ENCODE measurements at places on chromosomes 2 and 18.

DNA sequence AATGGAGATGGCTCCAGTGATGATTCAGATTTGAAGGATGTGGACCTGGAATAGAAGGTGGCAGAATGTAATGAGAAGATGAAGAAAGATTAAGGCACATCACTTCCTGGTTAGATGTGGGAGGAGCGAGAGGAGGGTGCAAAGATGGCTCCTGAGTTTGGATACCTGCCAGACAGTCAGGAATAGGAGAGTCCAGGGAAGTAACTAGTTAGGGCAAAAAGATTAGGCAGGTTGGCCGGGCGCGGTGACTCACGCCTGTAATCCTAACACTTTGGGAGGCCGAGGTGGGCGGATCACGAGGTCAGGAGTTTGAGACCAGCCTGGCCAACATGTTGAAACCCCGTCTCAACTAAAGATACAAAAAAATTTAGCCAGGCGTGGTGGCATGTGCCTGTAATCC is 5.6 kb downstream of the C2orf74 start:
- no peak for DNase-seq

GRCh38 chr18:79781331-79781941 is 16.3 kb upstream of the KCNG2 start:
- no peak for DNase-seq

- no peak for DNase-seq
These were observed 8.1 kb downstream of the GMCL1 start for GRCh38 chr2:69837533-69837932.

- no peak for DNase-seq
These were observed 19.8 kb downstream of the USP40 start for GRCh38 chr2:233546774-233547173.

GRCh38 chr2:120858361-120859106 is 122.9 kb downstream of the GLI2 start:
- DNase-seq = no peak

DNA sequence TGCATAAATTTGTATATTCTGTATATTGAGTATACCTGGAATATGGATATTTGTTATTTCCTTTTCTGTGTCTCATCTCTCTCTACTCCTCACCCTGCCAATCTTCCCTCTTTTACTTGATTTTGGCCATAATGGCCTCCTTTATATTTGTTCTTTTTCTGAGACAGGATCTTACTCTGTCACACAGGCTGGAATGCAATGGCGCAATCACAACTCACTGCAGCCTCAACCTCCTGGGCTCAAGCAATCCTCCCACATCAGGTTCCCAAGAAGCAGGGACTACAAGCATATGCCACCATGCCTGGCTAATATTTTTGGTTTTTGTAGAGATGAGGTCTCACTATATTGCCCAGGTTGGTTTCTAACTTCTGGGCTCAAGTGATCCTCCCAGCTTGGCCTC is 30.5 kb downstream of the PREPL start:
- no peak for DNase-seq

DNA sequence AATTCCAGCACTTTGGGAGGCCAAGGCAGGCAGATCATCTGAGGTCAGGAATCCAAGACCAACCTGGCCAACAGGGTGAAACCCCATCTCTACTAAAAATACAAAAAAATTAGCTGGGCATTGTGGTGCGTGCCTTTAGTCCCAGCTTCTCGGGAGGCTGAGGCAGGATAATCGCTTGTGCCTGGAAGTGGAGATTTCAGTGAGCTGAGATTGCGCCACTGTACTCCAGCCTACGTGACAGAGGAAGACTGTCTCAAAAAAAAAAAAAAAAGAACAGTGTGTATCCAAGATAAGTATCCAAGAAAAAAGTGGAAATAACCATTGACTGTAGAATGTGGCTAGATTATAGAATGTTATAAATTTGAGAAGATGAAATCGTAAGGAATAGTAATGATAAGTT is 142.1 kb downstream of the FAM124B start:
- DNase-seq = no peak

DNA sequence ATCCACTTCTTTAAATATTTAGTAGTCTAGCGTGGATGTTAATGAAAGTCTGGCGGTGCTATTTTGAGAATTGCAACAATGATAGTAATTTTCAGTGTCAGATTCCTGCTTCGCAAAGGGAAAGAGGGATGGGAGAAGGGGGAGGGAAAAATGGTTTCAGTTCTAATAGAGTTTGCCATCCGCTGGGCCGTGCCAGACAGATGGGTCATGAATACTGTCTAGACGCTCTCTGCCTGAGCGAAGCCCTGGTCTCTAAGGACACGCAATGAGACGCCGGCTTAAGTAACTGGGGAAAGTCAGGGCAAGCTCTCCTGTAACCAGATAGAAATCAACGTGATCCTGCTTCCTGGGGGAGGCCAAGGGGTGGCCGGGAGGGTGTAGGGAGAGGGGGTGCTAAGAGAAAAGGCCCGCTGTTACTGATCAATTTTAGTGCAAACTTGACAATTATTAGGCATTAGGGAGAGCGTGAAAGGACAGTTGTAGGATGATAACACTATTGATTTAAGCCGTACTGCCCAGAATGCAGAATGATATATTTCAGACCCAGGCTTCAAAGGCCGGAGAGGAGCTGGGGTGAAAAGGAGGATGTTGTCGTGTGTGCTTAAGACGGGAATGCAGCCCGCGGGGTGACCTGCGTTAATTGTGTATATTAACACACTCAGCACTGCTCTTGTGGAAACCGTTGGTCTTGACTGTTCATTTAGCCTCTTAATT is 229.2 kb downstream of the LDLRAD4 start:
- DNase-seq = no peak

- DNase-seq = peak; percentile 33
These were observed 459 bp upstream of the EFR3B start for GRCh38 chr2:25041307-25041927.

DNA sequence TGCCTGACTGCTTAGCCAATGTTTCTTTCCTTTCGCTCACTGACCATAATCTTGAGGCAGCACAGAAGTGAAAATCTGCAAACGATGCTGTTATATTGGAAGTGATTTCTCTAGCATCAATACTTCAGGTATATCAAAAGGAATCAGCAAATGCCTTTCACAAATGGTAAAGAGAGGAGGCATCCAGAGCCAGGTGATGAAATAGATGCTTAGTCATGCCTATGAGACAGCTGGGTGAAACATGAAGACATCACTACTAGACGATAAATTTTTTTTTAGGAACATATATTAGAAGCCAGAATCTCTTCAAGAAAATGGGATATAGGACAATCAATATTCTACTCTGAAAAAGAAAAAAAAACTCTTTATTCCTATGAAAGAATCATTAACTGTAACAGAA is 249.2 kb upstream of the SLC39A10 start:
- DNase-seq = no peak

DNA sequence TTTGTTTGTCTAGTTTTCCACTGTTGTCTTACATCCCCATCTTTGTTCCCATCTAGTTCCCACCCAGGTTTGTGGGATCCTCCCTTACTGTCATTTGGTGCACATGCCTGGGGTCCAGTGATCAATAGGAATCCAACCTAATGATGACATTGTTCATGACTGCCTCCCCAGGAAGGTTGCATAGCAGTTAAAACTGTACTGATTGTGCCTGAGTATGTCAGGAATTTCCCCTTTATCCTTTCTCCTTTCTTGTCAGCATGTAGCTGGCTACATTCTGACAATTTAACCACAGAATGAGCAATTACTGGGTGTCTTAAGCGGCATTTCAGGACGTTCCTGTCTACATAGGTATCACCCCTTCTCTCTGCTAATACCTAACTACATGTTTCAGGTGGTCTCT is 653.0 kb downstream of the CNTNAP5 start:
- no peak for DNase-seq

DNA sequence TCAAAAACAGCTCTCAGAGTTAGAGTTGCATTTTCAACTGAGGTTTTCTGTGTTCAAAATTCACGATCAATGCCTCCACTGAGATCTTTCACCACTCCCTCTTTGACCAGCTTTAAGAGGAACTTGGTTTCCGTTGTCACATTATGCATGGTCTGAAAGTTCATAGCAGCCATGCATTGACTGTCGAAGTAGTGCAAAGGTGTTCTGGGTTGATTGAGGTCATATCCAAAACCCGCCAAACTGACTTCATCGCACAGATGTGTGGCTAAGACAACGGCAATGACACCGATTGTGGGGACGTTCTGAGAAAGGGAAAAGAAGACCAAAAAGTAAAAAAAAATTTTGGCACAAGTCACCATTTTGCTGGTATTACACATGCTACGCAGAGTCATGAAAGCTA is 48.7 kb downstream of the ST3GAL5 start:
- no peak for DNase-seq

DNA sequence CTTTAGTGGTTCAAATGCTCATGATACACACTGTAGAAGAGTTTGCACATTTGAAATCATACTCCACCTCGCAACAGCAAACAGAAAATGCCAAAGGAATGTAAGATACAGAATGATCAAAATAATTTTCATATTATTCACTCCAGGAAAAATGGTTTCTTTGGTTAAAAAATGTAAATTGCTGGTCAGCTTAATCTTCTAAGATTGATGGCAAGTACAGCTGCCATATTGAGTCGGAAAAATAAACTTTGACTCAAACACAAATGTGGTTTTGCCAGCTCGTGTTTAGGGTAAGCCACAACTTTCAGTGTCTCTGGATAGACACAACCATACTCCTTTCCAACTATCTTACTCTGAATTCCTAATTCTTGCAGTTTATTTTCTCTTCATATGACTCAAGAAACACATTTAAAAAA is 154.9 kb upstream of the SMIM21 start:
- DNase-seq = no peak

DNA sequence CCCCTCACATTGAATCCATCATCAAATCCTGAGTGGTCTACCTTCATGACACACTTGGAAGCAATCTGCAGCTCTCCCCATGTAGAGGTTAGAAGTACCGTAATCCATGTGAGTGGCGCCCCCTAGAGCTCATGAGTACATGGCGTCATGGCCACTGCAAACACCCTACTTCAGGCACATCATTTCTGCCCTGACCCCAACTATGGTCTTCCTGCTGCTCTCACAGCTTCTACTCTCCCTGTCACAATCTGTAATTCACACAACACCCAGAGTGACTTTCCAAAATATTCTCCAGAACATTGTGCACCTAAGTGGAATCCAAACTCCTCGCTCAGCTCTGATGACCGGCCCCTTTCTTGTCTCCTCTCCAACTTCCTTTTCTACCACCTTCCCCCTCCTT is 141.9 kb downstream of the ANKRD44 start:
- DNase-seq = peak; percentile 81

GRCh38 chr2:86566821-86567190 is 3.6 kb upstream of the CHMP3 start:
- DNase-seq = no peak

- DNase-seq = no peak
These were observed 785.5 kb upstream of the HS6ST1 start for GRCh38 chr2:129103936-129104878.

DNA sequence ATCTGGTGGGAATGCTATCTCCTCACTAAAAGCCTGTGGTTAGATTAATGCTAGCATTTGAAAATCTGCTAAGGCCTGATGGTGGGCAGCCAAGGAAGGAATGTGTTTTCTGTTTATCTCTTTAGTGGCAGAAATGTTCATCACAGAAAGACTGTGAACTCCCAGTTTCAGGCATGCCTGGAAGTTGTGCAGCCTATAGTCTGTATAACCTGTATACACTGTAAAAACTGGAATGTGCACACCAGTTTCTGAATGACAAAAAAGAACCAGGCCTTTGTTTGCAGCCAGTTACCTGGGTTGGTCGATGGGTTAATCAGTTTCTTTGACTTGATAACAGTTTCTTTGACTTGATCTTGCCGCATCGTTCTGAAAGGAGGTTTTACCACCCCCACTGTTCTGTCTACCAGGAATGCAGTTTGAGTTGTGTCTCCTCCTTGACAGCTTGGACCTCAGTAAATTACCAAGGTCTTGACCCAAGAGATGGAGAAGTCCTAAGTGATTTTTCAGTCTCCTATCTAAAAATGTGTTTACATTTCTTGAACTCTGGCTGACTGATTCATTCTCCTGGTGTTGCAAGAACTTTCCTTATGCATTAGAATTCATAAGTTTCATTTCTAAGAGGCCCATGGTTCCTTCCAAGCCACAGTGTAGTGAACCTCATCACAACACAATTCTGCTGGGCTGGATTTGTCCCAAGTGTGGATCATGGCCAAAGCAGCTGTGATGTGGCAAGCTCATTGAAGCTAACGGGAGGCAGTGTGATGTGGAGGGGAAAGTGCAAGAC is 62.2 kb downstream of the KIAA2012 start:
- DNase-seq = no peak

DNA sequence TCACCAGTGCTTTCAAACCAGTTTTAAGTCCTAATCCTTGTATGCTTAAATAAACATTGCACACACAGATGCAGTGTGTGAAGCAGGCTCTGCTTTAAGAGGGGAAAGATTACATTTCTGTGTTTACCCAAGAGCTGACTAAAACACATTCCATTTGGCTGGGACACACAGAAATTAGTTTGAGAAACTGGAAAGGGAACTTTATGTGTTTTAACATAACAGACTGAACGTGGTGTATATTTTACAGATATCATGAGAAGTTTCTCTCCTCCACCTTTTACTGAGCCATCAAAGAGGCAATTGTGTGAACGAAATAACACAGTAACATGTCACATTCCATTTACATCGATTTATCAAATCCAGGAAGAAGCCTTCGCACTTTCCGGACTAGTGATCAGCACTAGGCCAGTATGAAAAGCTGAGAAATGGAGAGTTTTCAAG is 121.8 kb downstream of the MAIP1 start:
- DNase-seq = no peak

DNA sequence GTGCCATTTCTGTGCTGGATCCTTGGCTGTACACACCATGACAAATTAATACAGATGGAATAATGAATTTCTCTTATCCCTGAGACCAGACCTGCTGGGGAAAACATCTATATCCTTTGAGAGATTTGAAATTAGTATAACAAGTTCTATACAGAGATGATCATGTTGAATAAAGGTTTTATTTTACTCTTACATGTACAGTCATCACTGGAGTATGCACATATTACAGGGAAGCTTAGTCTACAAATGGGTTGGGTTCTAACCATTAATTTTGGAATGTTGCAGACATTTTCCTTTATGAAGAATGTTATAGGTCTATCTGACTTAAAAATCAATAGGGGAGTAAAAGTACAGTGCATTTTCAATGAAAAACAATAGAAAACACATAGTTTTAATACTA is 29.9 kb upstream of the MMADHC start:
- no peak for DNase-seq

- no peak for DNase-seq
These were observed 257.9 kb upstream of the ATP5MC3 start for GRCh38 chr2:175439416-175439815.

DNA sequence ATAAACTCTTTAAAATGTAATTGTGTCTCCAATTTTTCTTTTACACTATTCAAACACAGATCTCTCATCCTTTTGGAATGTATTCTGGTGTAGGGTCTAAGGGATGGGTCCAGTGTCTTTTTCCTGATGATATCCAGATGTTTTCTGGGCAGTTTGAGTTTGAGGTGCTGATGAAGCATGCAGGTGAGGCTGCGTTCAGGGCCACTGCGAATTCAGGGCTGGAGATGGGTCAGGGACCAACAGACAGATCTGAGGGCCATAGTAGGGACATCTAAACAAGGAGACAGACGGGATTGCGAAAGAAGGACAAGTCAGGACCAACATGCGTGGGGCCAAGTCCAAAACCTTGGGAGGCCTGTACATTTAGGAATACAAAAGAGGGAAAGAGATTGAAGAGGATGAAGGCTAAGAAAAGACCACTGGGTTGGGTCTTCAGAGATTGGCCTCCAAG is 70.2 kb downstream of the ACAA2 start:
- no peak for DNase-seq
